ENCODE measurements at places on chromosomes 4 and X. TPM values are rescaled to one million over a fixed set of nuclear protein-coding genes. Genes with fewer than 3 reads are reported as not detected.

- DNase-seq: no peak
Measured at GRCh38 chr4:2787230-2788100, 5.4 kb upstream of the SH3BP2 start.

GRCh38 chrX:55778322-55778721, 60.8 kb downstream of the RRAGB start:
- no peak for DNase-seq

DNA sequence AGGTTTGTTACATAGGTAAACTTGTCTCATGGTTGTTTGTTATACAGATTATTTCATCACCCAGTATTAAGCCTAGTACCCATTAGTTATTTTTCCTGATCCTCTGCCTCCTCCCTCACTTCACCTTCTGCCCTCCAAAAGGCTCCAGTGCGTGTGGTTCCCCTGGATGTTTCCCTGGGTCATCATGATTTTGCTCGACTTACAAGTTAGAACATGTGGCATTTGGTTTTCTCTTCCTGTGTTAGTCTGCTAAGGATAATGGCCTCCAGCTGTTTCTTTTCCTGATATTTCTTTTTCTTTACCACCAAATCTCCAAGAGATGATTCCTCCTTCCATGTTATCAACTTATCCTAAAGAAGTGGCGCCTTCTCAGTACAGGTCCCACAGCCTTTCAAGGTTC, 543.1 kb upstream of the ADGRL3 start:
- no peak for DNase-seq

- no peak for DNase-seq
Measured at GRCh38 chr4:112585977-112586736, 50.6 kb downstream of the ZGRF1 start.

GRCh38 chr4:6761649-6762615, 20.6 kb upstream of the KIAA0232 start:
- no peak for DNase-seq

- DNase-seq: no peak
Measured at GRCh38 chr4:3711183-3712111, 54.7 kb upstream of the ADRA2C start.

DNA sequence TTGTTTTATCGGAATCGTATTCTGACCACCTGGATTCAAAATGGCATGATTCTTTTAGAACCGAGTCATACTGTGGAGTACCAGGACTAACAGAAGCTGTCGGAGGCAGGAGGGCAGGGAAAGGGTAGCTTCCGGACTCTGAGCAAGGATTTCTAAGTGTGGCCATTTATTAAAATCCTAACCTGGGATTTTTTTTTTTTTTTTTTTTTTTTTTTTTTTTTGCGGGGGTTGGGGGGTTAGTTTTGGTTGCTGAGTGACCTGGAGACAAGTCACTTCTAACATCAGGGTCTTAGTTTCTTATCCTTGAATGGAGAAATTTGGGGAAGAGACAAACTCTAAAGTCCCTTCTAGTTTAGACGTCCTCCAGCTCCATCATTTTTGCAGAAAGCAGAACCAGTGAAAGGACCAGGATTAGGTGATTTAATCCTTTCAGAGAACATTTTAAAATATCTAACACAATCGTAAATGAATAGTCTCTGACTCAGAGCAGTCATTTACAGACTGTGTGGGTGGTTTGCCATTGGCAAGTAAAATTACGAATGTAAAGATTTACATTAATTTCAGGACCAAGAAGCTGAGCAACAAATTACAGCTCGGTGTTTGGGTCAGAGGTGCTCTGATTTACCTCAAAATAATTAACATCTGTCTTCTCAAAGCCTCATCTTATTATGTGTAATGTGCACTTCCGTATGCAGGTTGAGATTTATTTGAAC, 7.3 kb downstream of the SLC25A5 start:
- no peak for DNase-seq

GRCh38 chr4:94135701-94136100, 72.0 kb upstream of the SMARCAD1 start:
- no peak for DNase-seq

The TMPRSS11A gene
- polyA plus RNA-seq: not detected

The DGKK gene
- 10.9 TPM for polyA plus RNA-seq

The SPANXC gene
- not detected for polyA plus RNA-seq

The HTN1 gene
- polyA plus RNA-seq: not detected

The SGMS2 gene
- 13.2 TPM for polyA plus RNA-seq

The TMEM185A gene
- 49.1 TPM for polyA plus RNA-seq

The OTUD6A gene
- not detected for polyA plus RNA-seq

The ENAM gene
- 6.8 TPM for polyA plus RNA-seq

The GUCY1B1 gene
- 60.1 TPM for polyA plus RNA-seq

The PRDM8 gene
- 2.6 TPM for polyA plus RNA-seq
